Aorta (tissue), 5 donors: ENCODE measurements at places on chromosomes 5 and 9. TPM values are rescaled to one million over a fixed set of nuclear protein-coding genes. Genes with fewer than 3 reads are reported as not detected.

GRCh38 chr5:15885156-15885555 is 294.4 kb downstream of the MARCHF11 start:
- H3K4me3 ChIP-seq: no peak overlapping the region
- DNase-seq: no peak
- H3K27me3 ChIP-seq: no peaks in the 10 kb centered on the region
- no peak overlapping the region for H3K27ac ChIP-seq

DNA sequence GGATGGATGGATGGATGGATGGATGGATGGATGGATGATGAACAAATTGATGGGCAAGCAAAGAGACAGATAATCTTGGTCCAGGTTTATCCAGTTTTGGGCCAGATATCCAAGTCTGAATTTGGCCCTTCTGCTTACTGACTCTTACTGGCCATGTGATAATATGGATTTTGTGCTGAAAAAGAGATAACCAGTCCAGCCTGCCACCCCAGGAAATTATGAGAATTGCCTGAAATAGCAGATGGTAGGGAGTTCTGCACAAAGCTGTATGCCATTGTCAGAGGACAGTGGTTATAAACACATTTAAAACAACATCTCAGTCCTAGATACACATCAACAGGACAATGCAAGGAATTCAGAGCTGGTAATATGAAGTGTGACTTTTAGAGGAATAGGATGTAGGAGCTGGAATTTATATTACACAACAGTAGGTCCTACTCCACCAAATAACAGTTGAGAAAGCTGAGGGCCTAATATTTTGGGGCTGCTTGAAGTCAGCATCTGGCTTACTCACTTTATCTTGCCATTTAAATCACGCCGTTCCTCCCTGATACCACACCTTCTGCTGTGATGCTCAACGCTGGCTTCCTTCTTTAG is 9.0 kb upstream of the FAT2 start:
- no peak overlapping the region for H3K27ac ChIP-seq
- no peak overlapping the region for H3K4me3 ChIP-seq
- no peaks in the 10 kb centered on the region for H3K27me3 ChIP-seq
- no peak for DNase-seq

- no peak overlapping the region for H3K4me3 ChIP-seq
- no peak for DNase-seq
- H3K27me3 ChIP-seq: no peaks in the 10 kb centered on the region
- no peak overlapping the region for H3K27ac ChIP-seq
- H3K4me1 ChIP-seq: no peaks in the 10 kb centered on the region
- H3K36me3 ChIP-seq: no peaks in the 10 kb centered on the region
Measured at GRCh38 chr9:137040568-137040967, 5.4 kb downstream of the NPDC1 start.

DNA sequence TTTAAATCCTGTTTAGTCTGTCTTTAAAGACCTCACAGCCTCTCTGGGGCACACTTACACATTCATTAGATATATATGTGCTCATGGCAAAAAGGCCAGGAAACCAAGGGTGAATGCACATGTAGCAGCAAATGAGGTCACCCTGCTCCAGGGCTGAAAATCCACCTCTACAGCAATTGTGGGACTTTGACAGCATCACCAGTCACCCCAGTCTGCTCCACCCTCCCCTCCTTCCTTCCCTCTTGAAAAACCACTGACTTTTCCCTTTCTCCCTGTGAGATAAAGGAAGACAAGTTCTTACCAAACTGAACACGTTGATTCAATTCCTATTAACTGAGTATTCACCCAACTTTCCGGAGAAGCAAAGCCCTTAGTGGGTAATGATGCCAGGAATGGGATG is 15.2 kb upstream of the SH3RF2 start:
- H3K4me3 ChIP-seq: no peak overlapping the region
- no peaks in the 10 kb centered on the region for H3K36me3 ChIP-seq
- peaks cover 4% of the 10 kb centered on the region for H3K4me1 ChIP-seq
- H3K27me3 ChIP-seq: no peaks in the 10 kb centered on the region

The IFNK gene
- polyA plus RNA-seq: not detected

DNA sequence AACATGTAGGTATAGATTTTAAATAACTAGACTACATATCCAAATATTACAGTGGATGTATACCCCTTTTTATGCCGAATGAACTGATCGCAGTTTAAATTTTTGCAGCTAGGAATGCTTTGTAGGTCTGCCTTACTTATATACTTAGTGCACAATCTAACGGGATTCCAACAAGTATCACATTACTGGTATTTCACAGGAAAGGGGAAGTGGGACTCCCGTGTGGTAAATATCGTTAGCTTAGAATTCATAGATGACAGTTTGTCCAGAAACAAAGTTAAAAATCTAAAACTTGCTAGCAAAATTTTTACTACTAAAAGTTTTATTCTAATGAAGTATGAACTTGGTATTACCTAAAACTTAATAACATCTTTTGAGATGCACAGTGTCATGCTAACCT is 193.5 kb upstream of the TLX3 start:
- H3K27me3 ChIP-seq: no peaks in the 10 kb centered on the region
- no peak overlapping the region for H3K4me3 ChIP-seq
- H3K4me1 ChIP-seq: no peaks in the 10 kb centered on the region
- H3K36me3 ChIP-seq: no peaks in the 10 kb centered on the region

GRCh38 chr5:74186356-74187315 is 453.9 kb downstream of the ENC1 start:
- H3K27ac ChIP-seq: no peak overlapping the region
- H3K4me1 ChIP-seq: no peaks in the 10 kb centered on the region
- no peaks in the 10 kb centered on the region for H3K27me3 ChIP-seq
- H3K4me3 ChIP-seq: no peak overlapping the region

- DNase-seq: peak; percentile 55
- no peak overlapping the region for H3K4me3 ChIP-seq
- no peaks in the 10 kb centered on the region for H3K4me1 ChIP-seq
- H3K27me3 ChIP-seq: no peaks in the 10 kb centered on the region
- H3K36me3 ChIP-seq: no peaks in the 10 kb centered on the region
Measured at GRCh38 chr5:175685701-175686350, 28.0 kb downstream of the HRH2 start.

GRCh38 chr9:3385871-3386270 is 139.9 kb downstream of the RFX3 start:
- H3K4me3 ChIP-seq: no peak overlapping the region
- no peak for DNase-seq
- H3K36me3 ChIP-seq: no peaks in the 10 kb centered on the region

DNA sequence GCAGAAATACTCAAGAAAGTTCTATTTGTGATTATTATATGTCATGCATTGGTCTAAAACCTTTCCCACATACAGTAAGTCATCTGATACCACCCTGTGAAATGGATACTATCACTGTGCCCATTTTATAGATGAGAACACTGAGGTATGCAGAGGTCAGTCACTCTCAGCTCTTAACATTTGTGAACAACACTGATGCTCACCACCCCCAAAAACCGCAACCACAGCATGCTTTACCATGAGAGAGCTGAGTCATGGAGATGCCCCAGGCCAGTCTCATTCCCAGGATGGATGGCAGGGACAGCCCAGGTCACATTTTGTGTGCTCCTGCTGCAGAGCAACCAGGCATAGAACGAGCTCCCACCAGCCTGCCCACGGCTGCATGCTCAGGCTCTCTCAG is 53.5 kb upstream of the IRX1 start:
- H3K27me3 ChIP-seq: no peaks in the 10 kb centered on the region
- H3K27ac ChIP-seq: no peak overlapping the region
- no peak for DNase-seq
- H3K4me3 ChIP-seq: no peak overlapping the region
- H3K36me3 ChIP-seq: no peaks in the 10 kb centered on the region

The NDUFS6 gene
- 64.9 TPM for polyA plus RNA-seq

GRCh38 chr9:125431741-125432271 is 170.2 kb downstream of the GAPVD1 start:
- no peak overlapping the region for H3K4me3 ChIP-seq
- H3K27ac ChIP-seq: no peak overlapping the region
- no peaks in the 10 kb centered on the region for H3K36me3 ChIP-seq
- H3K4me1 ChIP-seq: no peaks in the 10 kb centered on the region
- DNase-seq: peak; percentile 64

The ADRA1B gene
- polyA plus RNA-seq: 8.0 TPM

The SLC45A2 gene
- polyA plus RNA-seq: not detected

DNA sequence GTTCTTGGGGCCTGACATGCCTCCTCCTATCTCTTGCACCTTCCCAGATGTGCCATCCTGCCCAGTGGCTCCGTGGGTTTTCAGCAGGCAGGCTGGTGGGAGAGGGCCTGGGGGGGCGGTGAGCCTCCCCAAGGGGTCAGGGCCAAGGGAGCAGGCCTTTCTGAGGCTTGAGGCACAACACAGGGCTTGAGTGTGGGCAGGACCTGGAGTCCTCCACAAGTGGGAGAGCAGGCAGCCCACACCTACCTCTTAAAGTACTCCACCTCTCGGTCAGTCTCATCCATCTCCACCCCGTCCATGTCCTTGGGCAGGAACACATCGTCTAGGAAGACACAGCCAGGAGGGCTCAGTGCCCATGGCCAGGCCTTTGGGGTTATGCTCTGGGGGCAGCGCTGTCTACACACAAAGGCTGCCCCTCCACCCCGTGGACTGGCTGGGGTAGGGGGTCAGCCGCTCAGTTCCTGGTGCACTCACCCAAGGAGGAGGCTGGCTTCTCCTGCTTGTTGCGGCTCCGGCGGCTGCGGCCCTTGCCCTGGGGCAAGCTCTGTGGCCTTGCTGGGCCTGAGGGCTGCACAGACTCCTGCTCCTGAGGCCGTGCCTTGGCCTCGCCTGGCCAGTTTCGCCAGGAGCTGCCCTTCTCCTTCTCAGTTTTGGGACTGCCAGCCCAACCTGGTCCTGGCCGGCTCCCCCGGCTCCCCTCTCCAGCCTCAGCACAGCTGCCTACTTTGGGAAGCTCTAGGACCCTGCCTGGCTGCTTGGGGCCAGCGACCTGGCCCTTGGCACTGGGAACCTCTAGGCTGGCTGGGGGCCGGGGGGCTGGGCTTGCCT is 7.2 kb upstream of the DDX41 start:
- H3K4me3 ChIP-seq: no peak overlapping the region
- peaks cover 12% of the 10 kb centered on the region for H3K36me3 ChIP-seq
- no peaks in the 10 kb centered on the region for H3K4me1 ChIP-seq
- no peak overlapping the region for H3K27ac ChIP-seq
- H3K27me3 ChIP-seq: no peaks in the 10 kb centered on the region

The SOX30 gene
- polyA plus RNA-seq: not detected

- no peak overlapping the region for H3K4me3 ChIP-seq
- no peaks in the 10 kb centered on the region for H3K36me3 ChIP-seq
- no peak for DNase-seq
- no peaks in the 10 kb centered on the region for H3K27me3 ChIP-seq
- H3K4me1 ChIP-seq: no peaks in the 10 kb centered on the region
- H3K27ac ChIP-seq: no peak overlapping the region
Measured at GRCh38 chr5:161660806-161661205, 24.7 kb upstream of the GABRA6 start.

The TMED7 gene
- 35.1 TPM for polyA plus RNA-seq

The DMAC1 gene
- polyA plus RNA-seq: 12.3 TPM

The DTWD2 gene
- 0.88 TPM for polyA plus RNA-seq

- no peaks in the 10 kb centered on the region for H3K4me1 ChIP-seq
- H3K27ac ChIP-seq: no peak overlapping the region
- no peaks in the 10 kb centered on the region for H3K27me3 ChIP-seq
- no peak for DNase-seq
- H3K4me3 ChIP-seq: no peak overlapping the region
Measured at GRCh38 chr5:124195411-124195810, 551.0 kb downstream of the ZNF608 start.

The GARNL3 gene
- 26.6 TPM for polyA plus RNA-seq

The HTR4 gene
- polyA plus RNA-seq: 1.5 TPM

GRCh38 chr9:78009186-78009585 is 22.4 kb downstream of the GNAQ start:
- DNase-seq: no peak
- peaks cover 10% of the 10 kb centered on the region for H3K4me1 ChIP-seq
- no peaks in the 10 kb centered on the region for H3K36me3 ChIP-seq
- H3K27me3 ChIP-seq: no peaks in the 10 kb centered on the region
- H3K4me3 ChIP-seq: no peak overlapping the region

DNA sequence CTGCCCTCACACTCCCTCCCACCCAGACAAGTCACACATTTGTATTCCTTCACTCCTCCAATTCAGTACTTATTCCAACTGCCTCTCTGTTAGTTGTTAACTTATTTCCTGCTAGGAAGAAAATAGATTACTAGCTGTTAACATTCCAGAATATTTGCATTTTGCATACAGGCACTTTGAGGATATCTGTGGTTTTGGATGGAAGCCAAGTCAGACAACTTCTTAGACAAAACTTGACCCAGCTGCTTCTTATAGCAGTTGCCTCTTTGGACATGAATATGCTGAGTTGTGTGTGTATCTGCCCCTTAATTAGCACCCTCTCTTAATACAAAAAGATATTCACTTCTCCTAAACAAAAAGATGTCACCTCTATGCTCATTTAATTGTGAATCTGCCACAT is 1280.6 kb upstream of the ACO1 start:
- H3K27me3 ChIP-seq: no peaks in the 10 kb centered on the region
- H3K4me1 ChIP-seq: no peaks in the 10 kb centered on the region
- H3K36me3 ChIP-seq: no peaks in the 10 kb centered on the region
- DNase-seq: no peak
- no peak overlapping the region for H3K4me3 ChIP-seq

The OGN gene
- polyA plus RNA-seq: 235 TPM

The RAB3C gene
- polyA plus RNA-seq: not detected

DNA sequence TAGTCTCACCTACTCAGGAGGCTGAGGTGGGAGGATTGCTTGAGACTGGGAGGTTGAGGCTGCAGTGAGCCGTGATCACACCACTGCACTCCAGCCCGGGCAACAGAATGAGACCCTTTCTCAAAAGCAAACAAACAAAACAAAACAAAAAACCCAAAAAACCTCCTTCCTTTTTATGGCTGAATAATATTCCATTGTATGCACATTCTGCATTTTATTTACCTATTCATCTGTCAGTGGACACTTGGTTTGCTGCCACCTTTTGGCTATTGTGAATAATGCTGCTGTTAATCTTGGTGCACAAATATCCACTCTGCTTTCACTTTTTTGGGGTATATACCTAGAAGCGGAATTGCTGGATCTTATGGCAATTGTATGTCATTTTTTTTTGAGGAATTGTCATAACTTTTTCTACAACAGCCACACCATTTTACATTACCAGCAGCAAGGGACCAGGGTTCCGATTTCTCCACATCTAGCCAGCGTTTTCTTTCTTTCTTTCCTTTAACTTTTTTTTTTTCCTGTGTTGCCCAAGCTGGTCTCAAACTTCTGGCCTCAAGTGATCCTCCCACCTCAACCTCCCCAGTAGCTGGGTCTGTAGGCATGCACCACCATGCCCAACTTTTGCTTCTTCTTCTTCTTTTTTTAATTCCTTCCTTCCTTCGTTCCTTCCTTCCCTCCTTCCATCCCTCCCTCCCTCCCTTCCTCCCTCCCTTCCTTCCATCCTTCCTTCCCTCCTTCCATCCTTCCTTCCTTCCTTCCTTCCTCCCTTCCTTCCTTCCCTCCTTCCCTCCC is 30.6 kb downstream of the NKX2-5 start:
- no peak for DNase-seq
- no peaks in the 10 kb centered on the region for H3K4me1 ChIP-seq
- H3K4me3 ChIP-seq: no peak overlapping the region
- no peaks in the 10 kb centered on the region for H3K36me3 ChIP-seq
- peaks cover 4% of the 10 kb centered on the region for H3K27me3 ChIP-seq

GRCh38 chr9:133839822-133840329 is 101.7 kb upstream of the SARDH start:
- H3K27me3 ChIP-seq: no peaks in the 10 kb centered on the region
- no peak overlapping the region for H3K27ac ChIP-seq
- H3K4me1 ChIP-seq: no peaks in the 10 kb centered on the region
- DNase-seq: no peak
